KBM-7 (cell line): ENCODE measurements at places on chromosomes 4 and X.

DNA sequence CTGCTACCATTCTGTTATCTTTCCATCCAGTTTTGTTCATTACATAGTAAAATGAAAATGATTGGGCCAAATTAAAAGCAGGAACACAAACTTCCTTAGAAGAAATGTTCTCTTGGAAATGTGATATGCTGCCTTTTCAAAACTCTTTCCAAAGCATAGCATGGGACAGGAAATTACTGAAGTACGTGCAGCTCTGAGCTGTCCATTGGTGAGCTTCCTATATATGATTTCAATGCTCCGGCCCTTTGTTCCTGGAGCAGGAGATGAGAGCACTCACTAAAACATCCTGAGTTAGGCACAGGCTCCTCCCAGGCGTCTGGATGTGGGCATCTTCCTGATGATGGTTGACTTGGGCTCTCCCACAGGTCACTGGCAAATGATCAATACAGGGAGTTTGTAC is 33.0 kb upstream of the ANXA3 start:
- DNase-seq: no peak

- no peak for DNase-seq
Measured at GRCh38 chr4:147090486-147090885, 144.8 kb upstream of the TTC29 start.

DNA sequence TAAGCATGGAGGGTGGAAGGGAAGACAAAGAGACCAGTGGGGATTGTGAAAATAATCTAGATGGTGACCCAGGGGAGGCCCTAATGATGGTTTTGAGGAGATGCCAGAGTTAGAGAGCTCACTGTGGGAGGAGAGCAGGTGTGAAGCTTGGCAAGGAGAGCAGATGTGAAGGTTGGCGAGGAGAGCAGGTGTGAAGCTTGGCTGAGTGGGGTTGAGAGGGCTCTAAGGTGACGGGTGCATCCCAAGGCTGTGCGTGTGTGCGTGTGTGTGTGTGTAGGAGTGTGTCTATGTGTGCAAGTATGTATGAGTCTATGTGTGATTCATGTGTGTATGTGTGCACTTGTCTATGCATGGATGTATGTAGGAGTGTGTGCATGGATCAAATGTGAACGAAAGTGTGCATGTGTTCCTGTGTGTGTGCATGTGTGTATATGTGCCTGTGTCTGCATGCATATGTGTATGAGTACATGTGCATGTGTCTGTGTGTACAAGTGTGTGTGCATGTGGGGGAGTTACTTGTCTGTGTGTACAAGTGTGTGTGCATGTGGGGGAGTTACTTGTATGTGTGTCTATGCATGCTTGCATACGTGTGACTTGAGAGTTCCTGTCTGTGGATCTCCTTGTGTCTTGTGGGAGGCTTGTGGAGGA is 72.0 kb downstream of the EVC start:
- no peak for DNase-seq

- DNase-seq: no peak
Measured at GRCh38 chr4:105843941-105844340, 51.3 kb upstream of the NPNT start.

DNA sequence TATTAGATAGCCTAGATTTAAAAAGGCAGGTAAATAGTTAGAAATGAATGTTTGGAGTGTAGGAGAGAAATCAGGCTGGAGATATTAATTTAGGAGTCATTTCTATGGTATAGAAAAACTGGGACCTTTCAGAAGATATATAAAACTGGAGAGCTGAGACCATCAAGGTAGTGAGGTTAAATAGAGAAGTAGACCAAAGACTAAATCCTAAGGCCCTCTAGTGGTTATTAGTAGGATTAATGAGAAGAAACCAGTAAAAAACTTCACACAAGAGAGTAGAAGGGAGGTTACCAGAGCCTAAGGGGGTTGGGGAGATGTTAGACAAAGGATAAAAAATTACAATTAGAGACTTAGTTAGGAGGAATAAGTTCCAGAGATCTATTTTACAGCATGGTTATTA is 351.0 kb upstream of the SPANXN1 start:
- DNase-seq: peak; percentile 25

DNA sequence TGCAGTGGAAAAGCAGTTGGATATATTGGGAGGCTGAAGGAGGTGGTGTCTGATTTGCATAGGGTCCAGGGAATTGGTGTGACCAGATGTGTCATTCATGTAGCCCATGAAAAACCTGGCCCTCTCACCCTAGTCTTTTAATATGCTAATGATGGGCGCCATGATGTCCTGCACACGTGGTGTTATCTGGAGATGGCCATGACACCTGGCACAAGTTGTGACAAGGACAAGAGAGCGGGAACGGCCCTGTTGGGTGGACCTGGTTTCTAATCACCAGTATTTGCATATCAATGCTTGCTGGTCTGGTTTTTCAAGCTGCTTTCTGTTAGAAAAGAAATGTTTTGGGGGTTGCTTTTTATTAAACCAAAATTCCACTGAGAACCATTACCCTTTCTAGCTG is 87.4 kb downstream of the ZXDA start:
- DNase-seq: no peak

- no peak for DNase-seq
Measured at GRCh38 chr4:25013756-25014661, 16.7 kb downstream of the LGI2 start.

DNA sequence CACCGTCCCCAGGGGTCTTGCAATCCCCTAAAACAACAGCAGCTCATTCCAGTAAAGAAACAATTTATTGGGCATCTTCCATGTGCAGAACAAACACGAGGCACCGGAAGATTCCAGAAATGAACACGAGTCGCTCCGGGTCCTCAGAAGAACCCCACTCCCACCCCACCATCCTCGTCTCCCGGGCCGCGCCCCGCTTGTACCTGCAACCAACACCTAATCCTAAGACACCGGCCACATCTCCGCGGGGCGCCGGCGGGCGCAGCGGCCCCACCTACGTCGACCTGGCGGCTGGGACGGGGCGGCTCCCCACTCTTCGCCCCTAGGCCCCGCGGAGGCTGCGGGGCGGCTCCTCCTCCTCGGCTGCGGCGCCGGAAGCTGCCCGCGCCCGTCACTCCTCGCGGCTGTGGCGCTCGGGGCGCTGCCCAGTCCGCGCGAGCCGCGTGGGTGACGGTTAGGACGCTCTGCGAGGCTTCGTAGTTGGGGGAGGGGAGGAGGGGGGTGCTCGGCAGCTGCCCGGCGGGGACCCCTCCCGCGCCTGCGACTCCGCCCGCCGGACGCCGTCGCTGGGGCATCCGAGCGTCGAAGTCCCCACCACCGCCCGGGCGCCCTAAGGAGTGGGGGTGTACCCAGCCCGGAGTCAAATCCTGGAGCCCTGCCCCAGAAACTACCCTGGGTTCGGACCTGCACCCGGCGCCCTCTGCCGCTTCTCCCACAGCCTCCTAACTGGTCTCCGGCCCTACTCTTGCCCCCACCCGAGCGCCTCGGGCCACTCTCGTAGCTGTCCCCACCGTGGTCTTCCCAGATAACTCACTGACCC is at the start of gene CCDC158:
Gene CCDC158 (minus strand): TSS at position 380 of the 820 bp plus-strand sequence. CDS start 17,934 bp downstream, outside the sequence.
- no peak for DNase-seq

- no peak for DNase-seq
Measured at GRCh38 chr4:26764231-26764630, 96.4 kb upstream of the STIM2 start.
